ENCODE measurements at places on chromosomes 2 and 18.

DNA sequence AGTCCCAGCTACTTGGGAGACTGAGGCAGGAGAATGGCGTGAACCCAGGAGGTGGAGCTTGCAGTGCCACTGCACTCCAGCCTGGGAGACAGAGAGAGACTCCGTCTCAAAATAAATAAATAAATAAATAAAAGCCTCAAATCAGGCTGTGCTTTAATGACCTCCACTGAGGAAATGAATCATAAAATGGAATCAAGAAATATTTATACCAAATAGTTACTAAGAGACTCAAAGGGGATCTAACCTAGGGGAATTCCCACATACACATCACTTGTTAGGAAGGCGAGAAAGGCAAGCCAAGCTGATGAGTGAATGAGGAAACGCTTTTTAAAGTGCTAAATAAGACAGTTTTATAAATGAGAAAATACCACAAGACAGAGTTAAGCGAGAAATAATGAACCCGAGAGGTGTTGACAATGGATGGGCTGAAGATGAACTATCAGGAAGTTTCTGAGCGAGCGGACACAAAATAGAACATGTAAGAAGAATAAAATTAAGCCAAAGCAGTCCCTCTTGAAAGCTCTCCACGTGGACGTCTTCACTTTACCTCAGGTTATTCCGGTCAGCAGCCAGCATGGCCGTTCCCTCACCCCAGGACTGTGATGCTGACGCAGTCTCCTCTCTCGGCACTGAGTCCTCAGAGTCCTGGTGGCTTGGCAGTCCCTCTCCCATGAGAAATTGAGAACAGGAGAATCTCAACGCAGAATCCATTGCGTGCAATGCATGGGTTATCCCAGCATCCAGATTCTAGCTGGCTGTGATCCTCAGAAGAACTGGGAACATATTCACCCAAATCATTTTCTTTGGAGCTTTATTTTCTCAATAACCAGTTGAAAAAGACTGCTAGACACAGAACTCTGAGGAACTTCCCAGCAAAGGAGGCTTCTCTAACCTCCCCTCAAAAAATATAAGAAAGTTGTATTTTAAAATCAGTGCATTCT lies 22.3 kb downstream of the PXDN start:
- DNase-seq = no peak

DNA sequence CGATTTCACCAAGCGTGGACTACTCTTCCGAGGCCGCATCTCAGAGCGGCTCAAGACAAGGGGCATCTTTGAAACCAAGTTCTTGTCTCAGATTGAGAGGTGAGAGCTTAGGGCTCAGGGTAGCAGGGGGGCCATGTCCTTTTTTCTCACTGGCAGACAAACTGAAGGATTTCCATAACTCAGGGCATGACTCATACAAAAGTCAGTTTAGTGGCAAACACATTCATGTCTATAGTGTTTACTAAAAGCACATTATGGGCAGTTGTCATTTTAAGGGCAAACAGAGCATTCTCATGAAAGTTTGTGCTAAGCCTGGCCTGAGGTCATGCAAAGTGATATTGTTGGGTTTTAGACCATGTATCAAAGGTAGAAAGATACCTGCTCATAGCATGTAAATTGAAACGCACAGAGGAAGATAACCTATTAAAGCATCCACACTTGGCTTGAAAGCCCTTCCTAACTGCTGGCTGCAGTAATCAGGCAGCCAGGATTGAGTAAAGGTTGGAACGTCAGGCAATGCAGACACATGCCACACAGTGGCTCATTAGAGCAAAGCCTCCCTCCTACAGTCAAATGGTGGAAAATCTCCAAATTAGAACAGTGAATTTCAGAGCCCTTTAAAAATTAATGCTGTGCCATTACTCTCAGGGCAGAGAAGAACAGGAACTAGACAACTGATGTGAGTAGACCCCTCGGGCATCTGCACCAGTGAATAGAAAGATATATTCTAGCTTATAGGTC lies 54.2 kb downstream of the HK2 start:
- DNase-seq = no peak

DNA sequence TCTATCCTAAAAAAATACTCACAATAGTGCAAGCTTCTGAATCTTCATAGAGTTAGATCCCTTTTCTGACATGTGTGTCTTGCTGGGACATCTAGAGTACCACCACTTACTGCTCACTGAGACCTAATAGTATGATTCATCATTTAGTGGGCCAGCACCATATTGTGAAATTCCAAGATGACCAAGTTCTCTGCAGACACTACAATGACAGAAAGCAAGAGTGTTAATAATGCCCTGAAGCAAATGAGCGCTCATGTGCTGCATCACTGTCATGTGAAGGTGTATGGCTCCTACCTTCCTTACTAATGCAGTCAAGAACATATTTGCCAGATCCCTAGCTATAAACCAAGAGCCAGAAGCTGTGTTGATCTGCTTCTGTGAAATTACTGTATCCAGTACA lies 606.2 kb upstream of the NXPH2 start:
- no peak for DNase-seq

- DNase-seq = no peak
Observed at GRCh38 chr2:88540346-88540745, 86.9 kb downstream of the EIF2AK3 start.

- DNase-seq = no peak
Observed at GRCh38 chr2:62611854-62612253, 93.7 kb upstream of the EHBP1 start.

DNA sequence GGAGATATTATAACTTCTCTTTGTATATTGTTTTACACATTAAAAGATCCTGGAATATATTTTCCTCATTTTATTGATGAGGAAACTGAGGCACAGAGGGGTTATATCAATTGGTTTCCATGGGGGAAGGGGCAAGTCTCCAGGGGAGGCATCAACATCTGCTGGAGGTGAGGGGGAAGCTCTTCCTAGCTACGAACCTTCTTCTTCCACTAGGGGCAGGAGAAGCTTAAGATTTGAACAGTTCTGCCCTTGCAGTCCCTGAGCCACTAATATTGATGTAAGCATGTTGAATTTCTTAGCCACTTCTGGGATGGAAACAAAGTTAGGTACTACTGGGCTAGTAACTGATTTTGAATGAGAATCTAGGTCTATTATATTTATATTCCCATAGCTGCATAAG lies 140.1 kb upstream of the AQP4 start:
- no peak for DNase-seq

DNA sequence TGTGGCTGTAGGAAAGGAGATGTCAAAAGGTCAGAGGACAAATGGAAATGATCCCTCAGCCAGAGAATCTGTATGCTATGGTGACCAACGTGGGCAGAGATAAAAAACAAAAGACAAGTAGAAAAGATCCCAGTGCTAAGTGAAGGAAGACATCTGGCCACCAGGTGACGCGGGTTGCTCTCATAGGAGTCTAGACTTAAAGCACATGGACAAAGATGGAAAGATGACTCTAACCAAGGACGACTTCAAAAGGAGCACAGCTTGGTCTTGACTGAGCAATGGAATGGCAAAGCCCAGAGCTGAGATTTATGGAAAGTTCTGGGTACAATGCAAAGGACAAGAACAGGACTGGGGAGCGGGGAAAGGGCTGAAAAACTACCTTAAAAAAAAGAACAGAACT lies 96.8 kb downstream of the CLIP4 start:
- no peak for DNase-seq

- peak; percentile 32 for DNase-seq
Observed at GRCh38 chr2:197378494-197379307, 56.1 kb downstream of the SF3B1 start.

DNA sequence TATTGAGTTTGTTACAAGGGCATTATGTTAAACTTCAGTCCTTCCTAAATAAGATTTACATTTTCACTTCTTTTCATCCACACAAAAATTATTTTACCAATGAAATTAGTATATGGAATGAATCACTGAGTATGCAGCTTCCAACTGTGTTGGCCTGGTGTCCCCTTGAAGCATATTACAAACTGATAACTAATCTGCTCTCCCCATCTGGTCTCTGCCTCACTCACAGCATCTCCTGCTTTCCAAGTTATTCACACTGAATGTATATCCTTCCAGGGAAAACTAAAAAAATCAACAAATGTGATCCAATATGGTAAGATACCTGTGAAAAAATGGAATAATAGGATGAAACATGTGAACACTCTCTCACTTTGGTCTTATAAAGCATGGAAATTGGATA lies 90.0 kb upstream of the NYAP2 start:
- no peak for DNase-seq

DNA sequence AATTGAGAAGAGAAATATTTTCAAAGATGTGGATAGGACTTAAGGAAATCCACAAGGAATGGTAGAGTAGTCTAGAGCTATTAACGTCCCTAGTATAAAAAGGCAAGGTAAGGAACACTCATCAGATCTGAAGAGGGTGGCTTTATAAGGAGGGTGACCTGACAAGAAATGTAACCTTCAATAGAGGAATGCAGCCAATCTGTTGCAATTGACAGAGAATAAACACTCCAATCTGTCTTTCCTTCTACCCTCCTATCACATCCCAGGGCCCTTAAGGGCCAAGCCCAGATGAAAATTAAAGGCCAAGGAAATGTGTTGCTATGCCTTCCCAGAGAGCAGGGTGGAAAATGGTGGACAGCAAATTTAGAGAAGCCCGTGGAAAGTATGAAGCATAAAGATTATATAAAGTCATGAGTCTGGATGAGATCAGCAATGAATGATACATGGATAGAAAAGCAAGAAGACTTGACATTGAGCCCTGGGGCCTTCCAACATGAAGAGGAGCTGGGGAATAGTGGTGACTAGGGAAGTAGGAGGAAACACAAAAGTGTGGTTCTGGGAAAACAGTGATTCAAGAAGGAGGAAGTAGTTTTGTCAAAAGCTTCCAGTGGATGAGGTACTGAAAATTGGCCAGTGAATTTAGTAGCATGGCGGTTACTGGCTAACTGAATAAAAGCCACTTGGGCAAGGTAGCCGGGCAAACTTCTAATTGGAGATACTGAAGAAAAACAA lies 270.6 kb upstream of the TANK start:
- no peak for DNase-seq

GRCh38 chr2:86570059-86570458 lies 6.8 kb upstream of the CHMP3 start:
- DNase-seq = no peak

GRCh38 chr2:7288484-7288883 lies 371.3 kb downstream of the RNF144A start:
- DNase-seq = no peak

DNA sequence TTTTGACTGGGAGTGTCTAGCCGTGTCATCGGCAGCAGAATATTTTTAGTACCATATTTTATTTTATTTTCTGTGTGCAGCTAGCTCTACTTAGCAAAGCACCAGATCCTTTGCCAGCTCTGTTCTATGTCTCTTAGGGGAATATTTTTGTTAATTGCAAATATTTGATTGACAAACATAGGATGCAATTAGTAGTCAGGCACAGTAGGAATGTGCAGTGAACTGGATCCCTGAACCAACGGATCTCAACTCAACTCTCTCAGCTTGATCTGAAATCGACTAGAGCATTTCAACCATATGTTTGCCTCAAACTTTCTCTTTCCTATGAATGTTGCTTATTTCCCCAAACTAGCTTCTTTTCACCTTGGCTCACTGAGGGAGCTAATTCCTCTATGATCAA lies 998.0 kb upstream of the FANCL start:
- no peak for DNase-seq

GRCh38 chr2:29425866-29426265 lies 310.7 kb downstream of the CLIP4 start:
- no peak for DNase-seq

- DNase-seq = no peak
Observed at GRCh38 chr2:29113891-29114321, 1.3 kb upstream of the CLIP4 start.

- no peak for DNase-seq
Observed at GRCh38 chr2:65402780-65403528, 29.4 kb downstream of the SPRED2 start.

- DNase-seq = no peak
Observed at GRCh38 chr2:224668123-224668909, 47.8 kb downstream of the CCDC195 start.

Measured in stimulated activated CD4-positive, alpha-beta T cell treated with anti-CD3 and anti-CD28 coated beads, Interleukin-1b, Interleukin-23, amount 100 ng/mL, for 1 hour (primary cell).